ENCODE measurements at places on chromosomes 6 and 20. TPM values are rescaled to one million over a fixed set of nuclear protein-coding genes. Genes with fewer than 3 reads are reported as not detected.
A peak's percentile ranks its signal among the peaks of the same experiment; 100 is the strongest.

GRCh38 chr20:57159193-57159851 is 107.1 kb downstream of the BMP7 start:
- H3K36me3 ChIP-seq = no peaks in the 10 kb centered on the region
- no peaks in the 10 kb centered on the region for H3K27me3 ChIP-seq
- H3K27ac ChIP-seq = no peak overlapping the region
- H3K4me1 ChIP-seq = no peaks in the 10 kb centered on the region
- no peak overlapping the region for H3K4me3 ChIP-seq

GRCh38 chr20:25220810-25221591 is 25.5 kb downstream of the ENTPD6 start:
- H3K4me1 ChIP-seq = peaks cover 13% of the 10 kb centered on the region
- peaks cover 91% of the 10 kb centered on the region for H3K36me3 ChIP-seq
- no peak overlapping the region for H3K27ac ChIP-seq
- DNase-seq = no peak
- H3K27me3 ChIP-seq = no peaks in the 10 kb centered on the region
- no peak overlapping the region for H3K4me3 ChIP-seq

The CDH22 gene
- polyA plus RNA-seq = 0.60 TPM

GRCh38 chr6:115514656-115515055 is 546.0 kb downstream of the FRK start:
- no peak for DNase-seq
- H3K27ac ChIP-seq = no peak overlapping the region
- H3K4me3 ChIP-seq = no peak overlapping the region
- no peaks in the 10 kb centered on the region for H3K36me3 ChIP-seq
- H3K4me1 ChIP-seq = no peaks in the 10 kb centered on the region
- no peaks in the 10 kb centered on the region for H3K27me3 ChIP-seq

- peak; percentile 99 for DNase-seq
- peak within 1 kb of the TSS; percentile 99 for H3K4me3 ChIP-seq
- peak within 1 kb of the TSS; percentile 99 for H3K27ac ChIP-seq
- no peaks in the 10 kb centered on the region for H3K36me3 ChIP-seq
- H3K4me1 ChIP-seq = peaks cover 47% of the 10 kb centered on the region
Observed at GRCh38 chr6:24774696-24775519, at the start of gene GMNN. TSS of gene GMNN (plus strand) at chr6:24774937. CDS start at chr6:24777247, 2,310 bp downstream.

The HLA-DOA gene
- polyA plus RNA-seq = 0.62 TPM

- H3K4me3 ChIP-seq = no peak overlapping the region
- H3K36me3 ChIP-seq = no peaks in the 10 kb centered on the region
Observed at GRCh38 chr6:165944002-165944466, 223.6 kb downstream of the TBXT start.

The BTN1A1 gene
- not detected for polyA plus RNA-seq

DNA sequence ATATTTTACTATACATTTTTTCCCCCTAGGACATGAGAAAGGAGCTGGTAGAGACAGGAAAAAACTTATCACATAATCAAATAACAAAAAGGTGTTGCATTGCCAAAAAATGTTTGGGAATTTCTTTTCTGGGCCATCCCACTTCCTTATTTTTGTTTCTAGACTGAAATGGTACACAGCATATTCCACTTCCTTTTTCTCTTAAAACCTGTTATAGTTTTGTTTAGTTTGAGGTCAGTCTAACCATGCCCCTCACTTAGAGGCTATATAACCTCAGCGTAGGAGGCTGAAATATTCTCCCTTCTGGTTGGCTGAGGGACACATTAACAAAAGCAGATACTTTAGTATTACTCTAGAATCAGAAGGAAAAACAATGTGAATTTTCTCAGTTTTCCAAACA is 323.9 kb downstream of the GJA1 start:
- no peaks in the 10 kb centered on the region for H3K36me3 ChIP-seq
- H3K27me3 ChIP-seq = no peaks in the 10 kb centered on the region
- H3K27ac ChIP-seq = no peak overlapping the region
- H3K4me1 ChIP-seq = no peaks in the 10 kb centered on the region
- H3K4me3 ChIP-seq = no peak overlapping the region

DNA sequence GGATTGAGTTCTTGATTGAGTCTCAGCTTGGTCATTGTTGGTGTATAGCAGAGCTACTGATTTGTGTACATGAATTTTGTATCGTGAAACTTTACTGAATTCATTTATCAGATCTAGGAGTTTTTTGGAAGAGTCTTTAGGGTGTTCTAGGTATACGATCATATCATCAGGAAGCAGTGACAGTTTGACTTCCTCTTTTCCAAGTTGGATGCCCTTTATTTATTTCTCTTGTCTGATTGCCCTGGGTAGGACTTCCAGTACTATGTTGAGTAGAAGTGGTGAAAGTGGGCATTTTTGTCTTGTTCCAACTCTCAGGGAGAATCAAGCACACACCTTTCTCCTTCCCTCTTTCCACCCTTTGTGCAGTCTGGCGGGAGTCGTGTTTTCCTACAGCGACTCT is 26.4 kb downstream of the RPP40 start:
- H3K27ac ChIP-seq = no peak overlapping the region
- DNase-seq = no peak
- no peaks in the 10 kb centered on the region for H3K36me3 ChIP-seq
- H3K4me1 ChIP-seq = peaks cover 3% of the 10 kb centered on the region

DNA sequence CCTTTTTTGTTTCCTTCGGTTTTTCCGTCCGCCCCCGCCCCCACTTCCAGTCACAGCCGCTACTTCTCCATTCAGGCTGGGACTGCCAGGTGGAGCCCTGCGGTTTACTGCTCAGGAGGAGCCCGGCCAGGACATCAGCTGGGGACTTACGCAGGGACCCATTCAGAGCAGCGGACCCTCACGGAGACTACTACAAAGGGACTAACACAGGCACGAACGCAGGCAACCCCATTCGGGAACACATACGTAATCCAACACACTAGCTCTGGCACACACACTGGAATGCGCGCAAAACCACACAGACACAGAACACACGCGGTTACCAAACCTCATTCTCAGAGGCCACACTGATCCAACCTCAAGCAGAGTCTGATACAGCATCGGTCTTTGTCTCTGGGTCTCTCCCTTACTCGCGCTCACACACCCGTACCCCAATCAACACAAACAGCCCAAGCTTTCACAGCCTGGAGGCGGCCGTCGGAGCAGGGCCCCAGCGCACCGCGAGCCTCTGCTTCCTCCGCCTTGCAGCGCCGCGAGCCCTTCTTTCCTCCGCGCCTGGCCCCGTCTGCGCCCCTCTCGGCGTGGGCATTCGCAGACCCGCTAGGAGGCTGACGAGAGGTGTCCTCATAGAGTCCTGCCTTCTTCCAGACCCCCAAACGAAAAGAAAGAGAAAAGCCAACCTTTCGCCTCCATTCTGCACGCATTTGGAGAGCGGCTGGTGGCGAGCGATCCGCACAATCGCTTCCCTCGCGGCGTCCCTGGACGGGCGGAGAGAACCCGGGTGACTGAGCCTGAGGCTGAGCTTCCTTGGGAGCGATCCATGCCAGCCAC is 1.1 kb upstream of the SLC32A1 start:
- DNase-seq = peak; percentile 14
- H3K36me3 ChIP-seq = no peaks in the 10 kb centered on the region
- no peak overlapping the region for H3K4me3 ChIP-seq
- peaks cover 47% of the 10 kb centered on the region for H3K4me1 ChIP-seq
- H3K27ac ChIP-seq = no peak overlapping the region

DNA sequence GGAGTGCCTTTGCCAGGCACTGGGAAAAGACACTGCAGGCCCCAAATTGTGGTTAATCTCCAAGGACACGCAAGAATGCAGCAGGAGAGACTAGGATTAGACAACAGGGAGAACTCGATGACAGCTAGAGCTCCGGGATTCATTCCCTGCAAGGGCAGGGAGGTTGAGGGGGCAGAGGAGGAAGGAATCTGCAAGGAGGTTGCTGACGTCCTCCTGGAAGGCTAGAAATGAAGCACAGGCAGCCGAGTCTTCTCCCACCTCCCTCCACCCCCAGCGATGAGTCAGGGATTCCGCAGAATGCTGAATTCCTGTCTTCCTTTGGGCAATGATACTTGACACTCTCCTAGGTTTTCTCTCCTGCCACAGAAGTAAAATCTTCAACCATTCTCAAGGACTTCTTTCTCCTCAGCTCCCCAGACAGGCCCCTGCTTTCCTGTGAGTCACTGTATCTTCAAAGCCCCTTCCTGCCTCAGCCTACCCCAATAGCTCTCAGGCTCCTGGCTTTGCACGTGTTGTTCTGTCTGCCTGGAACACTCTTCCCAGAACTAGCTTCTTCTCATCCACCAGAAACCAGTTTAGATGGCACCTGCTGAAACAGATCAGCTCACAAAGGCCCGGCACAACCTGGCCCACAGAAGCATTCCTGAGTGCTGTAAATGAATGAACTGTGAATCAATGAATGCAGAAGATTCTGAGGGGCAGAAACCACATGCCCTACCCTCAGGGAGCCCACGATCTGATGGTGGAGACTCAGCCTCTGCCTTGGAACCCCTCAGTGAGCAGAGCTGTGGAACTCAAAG is 85.6 kb downstream of the MRPL14 start:
- H3K4me1 ChIP-seq = peaks cover 8% of the 10 kb centered on the region
- no peaks in the 10 kb centered on the region for H3K36me3 ChIP-seq
- H3K4me3 ChIP-seq = no peak overlapping the region
- no peak overlapping the region for H3K27ac ChIP-seq
- DNase-seq = peak; percentile 77
